ENCODE measurements at places on chromosomes 11 and 22.
A peak's percentile ranks its signal among the peaks of the same experiment; 100 is the strongest.

DNA sequence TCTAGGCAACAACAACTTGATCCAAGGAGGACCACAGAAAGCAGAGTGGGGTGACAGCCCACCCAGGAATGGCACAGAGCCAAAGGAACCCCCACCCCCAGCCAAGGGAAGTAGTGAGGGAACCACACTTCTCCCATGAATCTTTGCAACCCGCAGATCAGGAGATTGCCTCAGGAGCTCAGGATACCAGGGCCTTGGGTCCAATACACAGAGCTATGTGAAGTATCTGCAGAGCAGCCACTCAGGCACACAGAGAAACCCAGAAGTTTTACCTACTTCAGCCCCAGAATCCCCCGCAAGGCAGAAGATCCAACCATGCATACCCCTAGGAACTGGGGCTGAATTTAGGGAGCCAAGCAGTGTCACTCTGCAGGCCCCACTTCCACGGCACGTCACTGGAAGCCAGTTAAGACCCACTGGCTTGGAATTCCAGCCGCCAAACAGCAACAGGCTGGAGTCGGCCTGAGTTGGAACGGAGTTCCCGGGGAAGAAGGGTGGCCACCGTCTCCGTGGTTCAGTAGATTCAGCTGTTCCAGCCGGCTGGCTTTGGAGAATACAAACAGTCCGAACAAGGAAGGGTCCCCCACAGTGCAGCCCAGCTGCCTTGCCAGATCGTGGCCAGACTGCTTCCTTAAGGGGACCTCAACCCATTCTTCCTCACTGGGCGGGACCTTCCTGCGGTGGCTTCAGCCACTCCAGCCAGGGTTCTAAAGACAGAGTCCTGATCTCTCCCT lies 174.1 kb downstream of the TTC28 start:
- no peak for DNase-seq

GRCh38 chr11:80350541-80350940 lies 909.7 kb upstream of the TENM4 start:
- no peak for DNase-seq

- DNase-seq = peak; percentile 17
Measured at GRCh38 chr11:74506823-74507222, 13.3 kb upstream of the LIPT2 start.

DNA sequence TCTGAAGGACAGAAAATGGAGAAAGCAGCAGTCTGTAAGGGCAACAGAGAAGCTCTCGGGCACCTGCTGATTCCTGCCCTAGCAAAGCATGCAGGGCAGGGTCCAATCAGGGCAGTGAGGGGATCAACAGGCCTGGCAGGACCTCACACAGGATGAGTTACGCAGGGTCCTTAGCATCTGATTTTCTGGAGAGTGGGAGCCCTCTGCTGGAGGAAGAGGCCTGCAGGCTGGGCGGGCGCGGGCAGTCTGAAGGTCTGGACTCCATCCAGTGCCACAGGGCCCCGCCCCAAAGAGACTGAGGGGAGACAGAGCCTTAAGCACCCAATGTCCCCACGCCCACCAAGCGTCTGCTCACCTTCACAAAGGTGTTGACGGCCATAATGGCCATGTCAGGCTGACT lies 28.9 kb downstream of the AP1B1 start:
- peak; percentile 78 for DNase-seq

GRCh38 chr11:45481026-45481425 lies 184.4 kb downstream of the CHST1 start:
- DNase-seq = no peak

- DNase-seq = no peak
Measured at GRCh38 chr11:130606781-130607511, 158.5 kb downstream of the ADAMTS15 start.

Data from lung microvascular endothelial cell (primary cell).